Effector memory CD8-positive, alpha-beta T cell (primary cell): ENCODE measurements at places on chromosomes 12 and 14.

DNA sequence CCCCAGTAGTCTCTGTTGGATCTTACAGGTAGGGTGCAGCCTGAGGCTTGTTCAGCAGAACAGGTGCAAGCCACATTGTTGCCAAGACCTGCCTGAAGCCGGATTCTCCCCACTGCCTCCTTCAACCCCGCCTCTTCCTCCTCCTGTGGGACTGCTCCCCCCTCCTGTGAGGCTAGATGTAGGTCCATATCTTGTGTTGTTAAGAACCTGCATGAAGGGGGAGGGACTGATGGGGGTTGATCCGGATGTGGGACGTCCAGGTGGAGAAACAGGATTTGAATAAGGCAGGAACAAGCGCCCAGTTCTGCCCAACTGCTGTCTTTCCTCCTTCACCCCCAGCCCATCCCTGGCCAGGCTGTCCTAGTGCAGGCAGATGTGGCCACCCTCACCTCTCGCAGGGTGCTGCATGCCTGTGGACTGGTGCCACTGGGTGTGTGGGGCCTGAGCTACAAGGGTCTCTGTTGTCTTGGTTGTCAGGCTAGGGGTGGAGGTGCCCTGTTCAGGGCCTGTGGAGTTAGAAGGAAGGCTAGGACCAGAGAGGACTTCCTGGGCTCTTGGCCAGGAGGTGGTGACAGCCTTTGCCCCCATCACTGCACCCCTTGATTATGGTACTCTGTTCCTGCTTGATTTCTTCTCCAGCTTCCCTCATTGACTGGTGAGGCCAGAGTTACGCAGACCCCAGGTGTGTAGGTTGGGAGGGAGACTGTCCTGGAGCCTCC is 1.4 kb downstream of the NR4A1 start:
- H3K27ac ChIP-seq: peak overlapping the region; percentile 96
- peaks cover 34% of the 10 kb centered on the region for H3K4me1 ChIP-seq
- peaks cover 39% of the 10 kb centered on the region for H3K36me3 ChIP-seq
- DNase-seq: no peak

- DNase-seq: no peak
- H3K27ac ChIP-seq: no peak overlapping the region
- H3K4me3 ChIP-seq: no peak overlapping the region
- H3K4me1 ChIP-seq: no peaks in the 10 kb centered on the region
- no peaks in the 10 kb centered on the region for H3K36me3 ChIP-seq
- H3K27me3 ChIP-seq: no peaks in the 10 kb centered on the region
Observed at GRCh38 chr12:70985850-70986249, 65.3 kb upstream of the PTPRR start.

- no peak overlapping the region for H3K4me3 ChIP-seq
- no peak overlapping the region for H3K27ac ChIP-seq
- peaks cover 8% of the 10 kb centered on the region for H3K27me3 ChIP-seq
- no peaks in the 10 kb centered on the region for H3K36me3 ChIP-seq
Observed at GRCh38 chr14:55846826-55847446, 266.9 kb downstream of the KTN1 start.

- peaks cover 38% of the 10 kb centered on the region for H3K27me3 ChIP-seq
- peak overlapping the region; percentile 70 for H3K4me3 ChIP-seq
- peak overlapping the region; percentile 94 for H3K27ac ChIP-seq
- DNase-seq: no peak
- peaks cover 2% of the 10 kb centered on the region for H3K36me3 ChIP-seq
Observed at GRCh38 chr12:6231359-6232268, 31.4 kb downstream of the CD9 start.

DNA sequence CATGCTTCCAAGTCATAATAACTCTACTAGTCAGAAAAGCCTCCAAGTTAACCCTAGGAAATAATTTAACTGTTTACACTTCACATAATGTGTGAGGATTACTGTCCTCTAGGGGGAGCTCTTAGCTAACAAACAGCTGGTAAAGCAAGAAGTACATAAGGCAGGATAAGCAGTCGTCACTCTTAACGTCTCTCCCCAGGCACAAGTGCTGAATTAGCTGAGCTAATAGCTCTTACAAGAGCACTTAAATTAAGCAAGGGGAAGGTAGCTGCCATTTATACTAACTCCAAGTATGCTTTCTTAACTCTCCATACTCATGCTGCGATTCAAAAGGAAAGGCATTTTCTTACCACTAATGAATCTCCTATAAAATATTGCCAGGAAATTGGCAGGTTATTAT is 79.3 kb upstream of the TSPAN11 start:
- DNase-seq: peak; percentile 16
- H3K36me3 ChIP-seq: peaks cover 3% of the 10 kb centered on the region
- no peaks in the 10 kb centered on the region for H3K27me3 ChIP-seq
- H3K4me3 ChIP-seq: no peak overlapping the region
- peaks cover 7% of the 10 kb centered on the region for H3K4me1 ChIP-seq

- no peak overlapping the region for H3K4me3 ChIP-seq
- no peak for DNase-seq
- no peak overlapping the region for H3K27ac ChIP-seq
- H3K27me3 ChIP-seq: peaks cover 6% of the 10 kb centered on the region
- H3K36me3 ChIP-seq: no peaks in the 10 kb centered on the region
- no peaks in the 10 kb centered on the region for H3K4me1 ChIP-seq
Observed at GRCh38 chr12:1564067-1564466, 30.3 kb downstream of the FBXL14 start.
